ENCODE measurements at places on chromosomes 7 and 10.

GRCh38 chr7:108417926-108418325 lies 38.3 kb downstream of the NRCAM start:
- DNase-seq = no peak

GRCh38 chr10:19668116-19668515 lies 148.1 kb upstream of the PLXDC2 start:
- no peak for DNase-seq

- DNase-seq = no peak
These were observed 85.2 kb upstream of the AMPH start for GRCh38 chr7:38716397-38716796.

DNA sequence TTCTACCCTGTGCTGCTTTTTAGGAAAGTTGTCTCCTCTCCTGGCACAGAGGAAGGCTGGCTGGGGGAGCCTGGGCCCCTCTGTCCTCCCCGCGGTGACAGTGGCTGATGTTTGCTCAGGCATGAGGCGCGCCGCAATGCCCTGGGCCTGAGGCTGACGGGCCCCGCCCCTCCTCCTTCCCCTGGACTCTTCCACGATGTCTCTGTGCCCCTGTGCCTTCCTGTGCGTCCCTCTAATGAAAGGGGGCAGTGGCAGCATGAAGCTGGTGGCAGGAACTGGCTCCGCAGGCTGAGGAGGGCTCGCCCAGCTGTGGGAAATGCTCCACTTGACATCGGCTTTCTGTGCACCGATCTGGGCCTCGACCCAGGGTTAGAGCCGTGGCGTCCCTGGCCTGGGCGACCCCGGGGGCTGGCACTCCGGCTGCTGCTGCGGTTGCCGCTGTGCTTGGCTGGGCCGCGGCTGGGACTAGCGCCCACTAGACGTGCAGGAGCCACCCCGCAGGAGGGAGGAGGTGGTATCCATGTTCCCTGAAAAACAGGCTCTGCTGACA lies 67.9 kb downstream of the ZNF680 start:
- DNase-seq = no peak

DNA sequence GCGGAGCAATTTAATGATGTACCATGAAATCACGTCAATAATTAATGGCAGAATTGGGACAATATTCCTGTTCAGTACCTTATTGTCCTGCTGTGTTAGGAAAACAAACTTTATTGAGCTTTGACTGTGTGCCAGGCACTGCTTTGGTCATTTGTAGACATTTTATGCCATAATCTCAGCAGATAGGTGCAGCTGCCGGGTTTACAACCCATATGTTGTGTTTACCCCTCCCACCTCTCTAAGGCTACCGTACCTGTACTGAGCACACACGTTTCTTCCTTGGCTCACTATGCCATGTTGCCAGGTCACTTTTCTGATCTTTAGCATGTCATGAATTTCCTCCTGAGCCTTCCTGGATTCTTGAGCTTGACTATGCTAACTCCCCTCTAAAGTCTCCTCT lies 422.2 kb downstream of the PHTF2 start:
- no peak for DNase-seq

GRCh38 chr7:7662527-7662926 lies 22.0 kb downstream of the UMAD1 start:
- DNase-seq = no peak

GRCh38 chr7:91206361-91206960 lies 57.8 kb upstream of the FZD1 start:
- DNase-seq = no peak

GRCh38 chr10:16934461-16934860 lies 117.2 kb upstream of the RSU1 start:
- DNase-seq = no peak

GRCh38 chr10:38027986-38028385 lies 17.5 kb downstream of the ZNF33A start:
- DNase-seq = no peak

DNA sequence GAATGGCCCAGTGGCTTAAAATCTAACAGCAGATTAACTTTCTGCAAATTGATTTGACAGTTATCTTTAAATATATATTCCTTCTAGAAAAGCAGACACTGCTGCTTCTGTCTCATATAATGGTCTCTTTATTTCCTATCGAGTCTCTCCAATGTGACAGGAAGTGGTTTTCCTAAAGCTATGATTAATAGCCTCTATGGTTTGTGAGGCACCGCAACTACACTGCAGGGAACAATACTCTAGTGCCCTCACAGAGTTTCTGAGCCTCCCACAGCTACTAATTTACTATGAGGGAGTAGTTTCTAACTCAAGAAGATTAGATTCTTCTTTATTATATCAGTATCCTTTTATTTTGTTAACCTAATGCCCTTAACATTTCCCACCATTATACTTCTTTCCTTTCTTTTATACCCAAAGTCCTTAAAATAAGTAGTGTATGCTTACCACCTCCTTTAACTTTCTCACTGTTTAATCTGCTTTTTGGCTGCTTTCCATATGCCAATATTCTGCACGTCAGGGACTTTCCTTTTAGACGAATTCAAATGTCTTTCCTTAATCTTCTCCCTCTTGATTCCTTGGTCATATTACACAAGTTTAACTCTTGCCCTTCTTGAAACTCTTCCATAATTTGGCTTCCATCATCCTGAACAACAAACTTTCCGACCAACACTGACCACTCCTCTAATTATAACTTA lies 23.8 kb upstream of the AHR start:
- DNase-seq = no peak

DNA sequence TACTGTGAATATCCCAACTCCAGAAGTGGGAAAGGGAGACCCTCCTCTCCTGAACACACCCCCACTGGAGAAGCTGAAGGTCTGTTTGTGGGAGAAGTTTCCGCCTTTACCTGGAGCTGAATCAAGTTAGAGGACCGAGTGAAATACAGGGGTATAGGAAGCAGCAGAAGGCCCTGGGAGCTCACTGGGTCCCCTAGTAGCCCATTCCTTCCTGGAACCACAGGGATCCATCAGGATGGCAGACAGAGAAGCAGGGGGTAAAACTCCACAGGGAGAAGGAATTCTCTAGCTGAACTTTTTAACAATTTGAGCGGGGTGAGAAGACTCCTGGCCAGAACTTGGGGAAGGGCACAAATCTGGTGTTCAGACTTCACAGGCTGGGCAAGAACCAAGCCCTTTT lies 275.8 kb downstream of the GRID1 start:
- DNase-seq = no peak

GRCh38 chr10:49666054-49666615 lies 13.3 kb upstream of the C10orf53 start:
- DNase-seq = no peak

DNA sequence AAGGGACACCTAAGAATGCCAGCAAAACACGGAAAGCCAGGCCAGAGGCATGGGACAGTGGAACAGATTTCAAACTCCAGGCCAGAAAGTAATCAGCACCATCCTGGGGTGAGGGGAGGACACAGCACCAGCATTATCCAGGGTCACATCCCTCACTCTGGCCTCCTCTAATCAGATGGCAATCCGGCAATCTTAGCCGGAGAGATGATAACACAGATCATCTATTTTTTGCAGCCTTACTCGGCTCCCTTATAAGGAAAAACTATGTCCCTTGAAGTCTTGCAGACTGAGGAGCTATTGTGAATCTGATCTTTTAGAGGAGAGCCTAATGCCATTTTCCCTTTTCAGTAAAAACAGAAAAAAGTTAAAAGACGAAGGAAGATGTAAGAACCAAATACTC lies 16.5 kb downstream of the TRIL start:
- DNase-seq = no peak

DNA sequence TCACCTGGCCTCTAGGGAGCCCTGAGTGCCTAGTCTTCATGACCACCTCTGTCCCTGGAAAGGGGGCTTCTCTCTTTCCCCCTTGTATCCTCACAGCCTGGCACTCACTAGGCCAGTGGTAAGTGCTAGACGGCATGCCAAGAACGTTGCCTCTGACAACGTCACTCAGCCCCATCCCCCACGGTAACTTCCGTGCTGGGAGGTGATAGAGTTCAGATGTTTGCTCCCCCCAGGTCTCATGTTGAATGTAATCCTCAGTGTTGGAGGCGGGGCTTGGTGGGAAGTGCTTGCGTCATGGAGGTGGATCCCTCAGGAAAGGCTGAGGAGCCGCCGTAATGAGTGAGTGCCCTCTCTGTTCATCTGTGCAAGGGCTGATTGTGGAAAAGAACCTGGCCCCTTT lies 343.3 kb upstream of the MKI67 start:
- DNase-seq = no peak

DNA sequence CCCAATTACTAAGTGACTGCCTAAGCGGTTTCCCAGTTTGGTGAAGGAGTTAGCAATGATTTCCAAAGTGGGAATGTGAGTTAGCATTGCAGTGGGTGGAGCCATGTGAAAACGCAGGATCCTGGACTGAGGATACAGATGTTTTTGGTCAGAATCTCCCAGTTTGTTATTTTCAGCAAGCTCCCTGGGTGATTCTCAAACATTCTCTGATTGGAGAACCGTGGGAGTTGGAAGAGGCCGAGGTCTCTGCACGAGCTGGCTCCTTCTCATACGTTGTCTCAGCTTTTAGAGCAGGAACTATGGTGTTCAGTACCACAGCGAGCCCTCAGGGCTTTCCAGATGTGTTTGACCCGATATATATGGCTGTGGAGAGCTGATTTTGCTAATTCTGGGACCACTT lies 396.5 kb upstream of the NPVF start:
- no peak for DNase-seq

- no peak for DNase-seq
These were observed 615 bp downstream of the ARHGAP12 start for GRCh38 chr10:31927884-31928548.
